ENCODE measurements at places on chromosomes 7 and 10.
A peak's percentile ranks its signal among the peaks of the same experiment; 100 is the strongest.

DNA sequence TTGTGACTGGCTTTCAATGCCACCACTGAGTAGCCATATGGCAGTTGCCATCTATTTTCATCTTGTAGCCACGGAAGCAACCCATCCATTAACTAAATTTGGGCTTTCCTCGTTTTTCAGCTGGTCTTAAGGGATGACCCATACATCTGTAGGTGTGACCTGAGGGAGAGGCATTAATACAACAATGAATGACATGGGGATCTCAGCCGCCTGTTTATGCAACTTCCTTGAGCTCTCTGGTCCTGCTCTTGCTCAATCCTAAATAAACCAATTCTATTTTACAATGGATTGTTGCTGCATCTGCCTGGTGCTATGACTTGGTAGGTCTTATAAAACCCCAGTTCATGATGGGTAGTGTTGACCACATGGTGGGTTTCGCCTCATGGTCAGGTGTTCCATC, 21.9 kb upstream of the ADAM22 start:
- no peak for DNase-seq

DNA sequence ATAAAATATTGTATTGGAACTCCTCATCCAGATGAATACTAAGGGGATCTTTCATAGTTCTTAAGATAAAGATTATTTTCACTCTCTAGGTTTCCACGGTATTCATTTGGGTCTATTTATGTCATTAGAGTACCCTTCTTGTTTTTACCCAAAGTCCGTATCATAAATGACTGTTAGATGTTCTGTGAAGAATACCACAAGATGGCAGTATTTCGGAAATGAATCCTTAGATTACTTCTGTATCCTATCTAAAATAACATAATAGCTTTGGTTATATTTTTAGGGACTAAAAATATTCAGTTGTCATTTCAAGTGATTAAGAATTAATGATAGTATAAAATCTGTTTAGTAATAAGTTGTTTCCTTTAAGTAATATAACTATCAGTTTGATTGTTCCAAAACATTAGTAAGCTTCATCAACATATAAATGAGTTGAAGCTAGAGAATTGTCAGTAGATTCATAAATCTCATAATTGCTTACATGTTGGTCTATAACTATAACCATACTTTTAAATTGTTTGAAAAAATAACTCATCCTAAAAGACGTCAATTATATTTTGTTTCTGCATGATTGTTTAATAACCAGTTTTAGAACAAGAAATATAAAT, 337.5 kb upstream of the KCND2 start:
- DNase-seq: peak; percentile 44

- DNase-seq: no peak
Observed at GRCh38 chr7:1926908-1927306, 256.8 kb downstream of the ELFN1 start.

DNA sequence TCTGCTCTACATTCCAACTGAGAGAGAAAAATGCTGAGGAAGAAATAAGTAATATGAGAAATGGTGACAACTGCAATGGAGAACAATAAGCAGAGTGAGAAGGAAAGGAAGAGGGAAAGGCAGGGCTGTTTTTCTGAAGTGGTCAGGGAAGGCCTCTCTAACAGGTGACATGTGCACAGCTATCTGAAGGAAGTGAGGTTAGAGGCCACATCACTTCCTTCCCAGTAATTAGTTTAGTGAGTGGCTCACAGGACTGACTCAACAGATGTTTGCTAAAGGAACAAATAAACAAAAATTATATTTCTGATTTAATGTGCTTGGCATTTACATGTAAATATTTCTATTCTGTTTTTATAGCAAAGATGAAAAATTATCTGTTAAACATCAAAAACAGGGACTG, 77.9 kb downstream of the ARHGAP21 start:
- peak; percentile 82 for DNase-seq

DNA sequence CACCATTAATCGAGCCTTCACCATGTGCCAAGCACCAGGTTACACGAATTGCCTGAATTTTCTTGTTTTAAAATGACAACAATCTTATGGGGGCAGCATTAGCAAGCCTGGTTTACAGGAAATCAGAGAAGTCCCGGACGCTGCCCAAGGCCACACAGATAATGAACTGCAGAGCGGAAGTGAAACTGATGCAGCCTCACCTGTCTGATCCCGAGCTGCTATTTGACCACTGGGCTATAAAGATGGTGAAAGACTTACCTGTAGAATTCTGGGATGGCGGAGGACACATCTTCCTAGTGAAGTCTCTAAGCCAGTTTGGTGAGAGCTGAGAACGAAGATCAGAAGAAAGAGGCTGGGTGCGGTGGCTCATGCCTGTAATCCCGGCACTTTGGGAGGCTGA, 21.7 kb upstream of the GALNTL5 start:
- no peak for DNase-seq

DNA sequence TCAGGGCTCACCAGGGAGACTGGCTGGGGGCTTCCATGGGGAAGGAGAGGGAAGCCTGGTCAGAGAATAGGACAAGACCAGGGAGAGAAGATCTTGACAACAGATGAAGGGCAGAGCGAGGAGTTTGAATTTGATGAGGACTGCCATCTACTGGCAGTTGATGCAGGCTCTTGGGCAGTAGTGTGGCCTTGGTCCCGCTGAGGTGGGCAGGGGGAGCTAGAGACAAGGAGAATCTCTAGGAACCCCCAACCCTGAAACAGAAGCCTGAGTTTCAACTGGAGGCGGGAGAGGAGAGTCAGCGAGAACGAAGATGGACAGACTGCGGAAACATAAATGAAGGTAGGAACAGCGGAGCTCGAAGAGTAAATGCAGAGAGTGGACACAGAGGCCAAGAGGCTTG, 81.0 kb downstream of the PPP1R3C start:
- DNase-seq: peak; percentile 10

DNA sequence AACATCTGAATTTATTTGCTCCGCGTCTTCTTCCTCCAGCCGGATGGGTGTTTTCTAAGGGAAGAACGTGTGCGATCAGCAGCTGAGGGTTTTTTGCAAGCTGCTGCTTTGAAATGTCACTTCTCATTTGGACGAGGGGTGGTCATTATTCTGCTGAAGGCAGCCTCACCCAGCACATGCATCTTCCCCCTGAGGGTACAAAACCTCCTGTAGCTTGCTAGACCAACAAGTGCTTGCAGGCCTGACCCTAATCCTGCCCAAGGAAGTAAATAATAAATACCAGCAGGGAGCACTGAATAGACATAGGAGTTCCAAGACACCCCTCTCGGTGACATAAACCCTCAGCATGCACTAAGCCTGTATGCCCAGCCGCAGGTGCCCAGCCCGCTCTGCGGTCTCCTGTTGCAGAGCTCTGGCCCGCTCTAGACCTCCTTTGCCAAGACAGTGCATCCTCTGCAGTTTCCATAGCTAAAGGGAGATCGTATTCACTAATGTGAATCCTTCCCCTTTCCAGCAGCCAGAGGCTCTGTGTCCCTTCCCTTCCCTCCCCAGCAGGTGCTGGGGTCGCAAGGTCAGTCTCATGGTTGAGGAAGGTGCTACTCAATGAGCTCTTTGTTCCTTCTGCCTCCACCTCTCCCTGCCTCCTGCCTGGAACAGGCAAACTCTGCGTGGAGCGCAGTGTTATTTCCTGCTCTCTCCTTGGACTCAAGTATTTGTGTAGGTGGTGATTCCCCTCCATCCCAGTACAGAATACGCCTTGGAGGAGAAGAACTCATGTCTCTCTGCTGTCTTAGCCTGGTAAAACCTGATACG, 36.6 kb downstream of the SBDS start:
- DNase-seq: no peak

GRCh38 chr10:74929197-74929596, 102.8 kb downstream of the KAT6B start:
- DNase-seq: no peak

- DNase-seq: no peak
Observed at GRCh38 chr10:110109511-110109910, 97.9 kb upstream of the MXI1 start.

DNA sequence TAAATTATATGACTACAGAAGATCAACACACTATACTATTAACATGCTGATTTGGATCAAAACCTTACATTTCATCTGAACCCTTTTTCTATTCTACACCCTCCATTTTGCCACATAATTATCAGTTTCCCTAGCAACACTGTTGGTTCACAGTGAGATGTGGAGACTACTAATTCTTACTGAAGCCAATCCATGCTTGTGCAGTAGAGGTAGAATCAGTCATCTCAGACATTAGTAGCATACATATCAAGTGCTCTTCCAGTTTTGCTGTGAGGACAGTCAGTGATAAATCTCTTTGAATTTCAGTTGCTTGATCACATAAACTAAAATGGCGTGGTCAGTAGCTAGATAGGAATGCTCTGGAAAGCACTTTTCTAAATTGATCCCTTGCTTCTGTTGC, 70.3 kb downstream of the PON1 start:
- no peak for DNase-seq

DNA sequence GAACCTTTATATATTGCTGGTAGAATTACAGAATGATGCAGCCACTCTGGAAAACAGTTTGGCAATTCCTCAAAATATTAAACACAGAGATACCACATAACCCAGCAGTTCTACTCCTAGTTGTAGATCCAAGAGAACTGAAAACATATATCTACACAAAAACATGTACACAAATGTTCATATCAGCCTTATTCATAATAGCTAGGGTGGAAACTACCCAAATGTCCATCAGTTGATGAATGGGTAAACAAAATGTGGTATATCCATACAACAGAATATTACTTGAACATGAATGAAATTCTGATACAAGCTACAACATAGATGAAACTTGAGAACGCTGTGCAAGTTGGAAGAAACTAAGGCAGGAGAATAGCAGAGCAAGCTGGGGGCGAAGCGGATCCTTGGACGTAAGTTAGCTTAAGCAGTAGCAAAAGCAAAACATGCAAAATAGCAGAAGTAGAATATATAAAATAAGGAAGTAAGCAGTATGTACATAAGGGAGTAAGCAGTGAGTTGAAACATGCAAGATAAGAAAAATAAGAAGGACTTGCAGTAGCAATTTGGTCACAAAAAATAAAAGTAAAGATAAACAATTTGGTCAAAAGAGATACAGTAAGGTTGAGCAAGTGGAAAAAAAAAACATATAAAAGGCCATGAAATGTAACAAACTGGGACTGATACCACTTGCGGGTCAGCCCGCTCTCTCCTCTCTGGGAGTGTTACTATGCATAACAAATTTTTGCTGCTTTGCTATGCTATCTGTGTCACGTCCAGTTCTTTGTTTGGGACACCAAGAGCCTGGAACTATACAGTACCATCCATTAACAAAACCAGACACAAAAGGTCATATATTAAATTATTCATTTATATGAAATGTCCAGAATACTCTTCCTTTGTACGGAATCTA, 18.0 kb upstream of the HILPDA start:
- no peak for DNase-seq

DNA sequence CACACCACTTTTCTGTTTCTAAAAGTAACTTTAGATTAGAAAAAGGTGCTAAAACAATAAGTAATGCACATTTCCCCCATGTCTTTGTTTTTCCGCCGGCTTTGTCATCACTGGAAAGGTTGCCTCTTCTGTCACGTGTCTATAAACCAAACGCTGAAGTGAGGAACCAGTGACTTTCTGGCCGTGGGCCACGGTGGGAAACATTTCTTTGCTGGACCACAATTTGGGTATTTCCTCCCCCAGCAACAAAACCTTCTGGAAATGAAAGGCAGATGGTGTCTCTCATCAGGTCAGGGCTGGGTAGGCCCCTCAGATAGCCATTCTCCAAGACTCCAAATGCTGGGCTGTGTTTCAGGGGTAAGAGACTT, 174.5 kb downstream of the SH3PXD2A start:
- no peak for DNase-seq

DNA sequence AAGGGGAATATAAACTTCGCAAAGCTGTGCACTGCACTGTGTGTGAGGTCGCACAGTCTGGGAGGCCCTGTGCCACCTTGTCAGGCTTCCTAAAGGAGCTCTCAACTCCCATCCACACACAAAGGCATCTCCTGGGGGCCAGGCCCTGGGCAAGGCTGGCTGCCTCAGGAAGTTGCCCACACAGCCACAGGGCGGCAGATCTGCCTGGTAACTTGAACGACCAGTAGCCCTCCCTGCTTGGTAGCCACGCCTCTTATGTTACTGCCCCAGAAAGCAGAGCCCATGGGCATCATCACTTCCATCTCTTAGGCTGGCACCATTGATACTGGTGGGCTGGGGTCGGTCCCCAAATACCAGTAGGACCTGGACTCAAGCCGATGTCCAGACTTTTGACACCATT, 82.8 kb downstream of the HECW1 start:
- no peak for DNase-seq

- no peak for DNase-seq
Observed at GRCh38 chr7:148371280-148371937, 219.2 kb upstream of the C7orf33 start.

GRCh38 chr7:12965767-12966166, 278.3 kb downstream of the ARL4A start:
- no peak for DNase-seq

GRCh38 chr10:132979491-132980425, 37.4 kb upstream of the CFAP46 start:
- DNase-seq: no peak

DNA sequence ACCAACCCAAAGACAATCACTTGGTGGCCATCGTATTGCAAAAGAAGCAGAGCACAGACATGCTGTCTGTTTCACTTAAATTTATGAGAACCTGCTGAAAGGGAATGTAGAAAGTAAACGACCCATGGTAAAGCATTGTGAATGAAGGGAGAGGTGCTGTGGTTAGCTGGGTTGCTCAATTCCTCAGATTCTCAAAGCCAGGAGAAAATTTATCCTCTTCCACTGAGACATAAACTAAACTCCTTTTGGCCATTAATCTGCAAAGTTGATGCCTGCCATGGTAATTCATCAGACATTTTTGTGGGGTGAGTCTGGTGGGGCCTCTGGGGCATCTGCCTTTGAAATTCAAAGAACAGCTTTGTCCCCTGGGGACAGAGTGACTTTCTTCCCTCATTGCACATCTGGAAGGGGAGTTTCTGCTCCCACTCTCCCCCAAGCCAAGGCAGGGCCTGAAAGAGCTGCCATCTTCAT, 951.0 kb downstream of the LRMDA start:
- DNase-seq: no peak

DNA sequence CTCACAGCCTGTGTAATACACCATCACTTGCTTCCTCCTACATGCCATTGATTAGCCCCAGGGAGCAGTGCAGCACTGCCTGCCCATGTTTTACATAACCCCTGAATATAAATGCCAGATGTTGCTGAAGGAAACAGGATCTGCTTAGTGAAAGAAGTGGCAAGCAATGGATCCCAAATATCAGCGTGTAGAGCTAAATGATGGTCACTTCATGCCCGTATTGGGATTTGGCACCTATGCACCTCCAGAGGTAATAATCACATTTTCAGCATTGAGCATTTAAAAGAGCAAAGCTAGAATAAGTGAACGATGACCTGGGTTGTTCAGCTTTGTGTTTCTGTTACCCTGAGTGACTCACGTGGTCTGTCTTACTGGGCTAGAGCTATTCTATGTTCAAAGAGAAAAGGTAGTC, at the start of gene AKR1C4:
Gene AKR1C4, plus strand, starts transcription at position 136 of the 412 bp plus-strand sequence. Its CDS starts 31 bp downstream, at position 167.
- no peak for DNase-seq

GRCh38 chr7:25389489-25390106, 161.3 kb upstream of the NPVF start:
- peak; percentile 51 for DNase-seq

- peak; percentile 2 for DNase-seq
Observed at GRCh38 chr7:40833888-40834234, 699.1 kb downstream of the SUGCT start.

- DNase-seq: no peak
Observed at GRCh38 chr10:14562218-14563075, 212.2 kb downstream of the FAM107B start.

Data from kidney capillary endothelial cell (primary cell).